Frontal cortex (tissue), 4 donors: ENCODE measurements at places on chromosomes 7 and 10. TPM values are rescaled to one million over a fixed set of nuclear protein-coding genes. Genes with fewer than 3 reads are reported as not detected.

DNA sequence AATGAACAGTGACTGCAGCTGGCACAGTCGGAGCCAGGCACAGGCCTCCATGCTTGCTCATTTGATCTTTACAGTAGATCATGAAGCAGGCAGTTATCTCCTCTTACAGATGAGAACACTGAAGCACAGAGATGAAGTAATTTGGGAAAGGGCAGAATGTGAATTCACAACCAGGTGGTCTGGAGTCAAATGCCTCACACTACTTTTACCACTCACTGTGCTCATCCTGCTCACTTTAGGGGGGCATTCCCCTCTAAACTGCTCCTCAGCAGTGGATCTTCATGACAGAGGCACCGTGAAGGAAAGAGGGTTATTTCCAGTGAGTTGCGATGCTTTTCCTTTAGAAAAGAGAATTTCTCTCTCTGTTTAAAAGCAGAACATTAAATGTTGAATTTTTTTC is 15.1 kb downstream of the SNX10 start:
- no peak for DNase-seq

- no peak for DNase-seq
Observed at GRCh38 chr7:107687656-107688055, 27.0 kb downstream of the SLC26A4 start.

GRCh38 chr10:84353052-84353803 is 24.8 kb downstream of the CCSER2 start:
- DNase-seq = no peak

- no peak for DNase-seq
Observed at GRCh38 chr7:69898189-69898588, 299.9 kb downstream of the AUTS2 start.

DNA sequence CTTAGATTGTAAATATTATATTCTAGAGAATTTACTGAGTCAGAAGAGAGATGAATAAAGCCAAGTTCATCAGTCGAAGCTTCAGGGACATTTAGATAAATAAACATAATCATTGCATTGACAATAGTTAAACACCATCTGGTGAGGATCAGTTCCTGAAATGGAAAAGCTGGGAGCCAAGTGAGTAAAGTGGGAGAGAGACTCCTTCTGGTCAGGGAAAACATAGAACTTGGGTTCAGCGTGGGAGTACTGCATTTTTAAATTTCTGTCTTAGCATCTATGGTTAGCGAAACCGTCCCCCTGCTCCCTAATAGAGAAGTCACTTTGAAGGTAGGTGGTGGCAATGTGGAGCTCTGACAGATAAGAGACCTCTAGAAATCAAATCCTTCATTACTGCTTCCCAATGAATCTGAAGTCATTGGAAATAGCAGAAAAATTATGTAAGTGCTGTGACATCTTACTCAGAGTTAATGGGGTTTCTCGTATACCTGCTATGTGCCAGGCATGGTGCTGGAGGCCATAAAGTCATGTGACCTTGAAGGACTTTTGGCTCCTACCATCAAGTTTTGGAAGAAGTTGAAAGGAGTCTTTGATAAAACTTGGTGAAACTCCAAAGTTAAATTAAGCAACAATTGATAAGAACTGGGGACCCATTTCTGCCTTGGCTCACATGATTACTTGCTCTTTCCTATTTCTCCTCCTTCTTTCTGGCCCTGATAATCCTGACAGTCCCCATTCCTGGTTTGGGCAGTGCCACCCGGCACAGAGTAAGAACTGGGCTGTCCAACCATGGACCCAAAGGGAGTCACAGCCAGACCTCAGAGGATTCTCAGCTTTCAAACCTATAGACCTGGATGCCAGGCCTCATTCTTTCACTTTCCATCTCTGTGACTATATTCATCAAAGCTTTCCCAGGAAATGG is 211.2 kb downstream of the C7orf25 start:
- no peak for DNase-seq

DNA sequence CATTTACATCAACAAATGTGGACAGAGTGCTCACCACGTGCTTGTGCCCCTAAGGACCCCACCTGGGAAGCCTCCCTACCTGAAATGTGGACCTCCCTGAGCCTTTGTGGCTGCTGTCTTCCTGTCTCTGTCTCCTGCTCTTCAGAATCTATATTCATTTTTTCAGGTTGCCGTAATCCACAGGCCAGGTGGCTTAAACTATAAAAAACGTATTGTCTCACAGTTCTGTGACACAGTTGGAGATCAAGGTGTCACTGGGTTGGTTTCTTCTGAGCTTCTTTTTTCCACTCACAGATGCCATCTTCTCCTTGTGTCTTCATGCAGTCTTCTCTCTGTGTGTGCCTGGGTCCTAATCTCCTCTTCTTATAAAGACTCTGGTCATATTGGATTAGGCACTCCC is 5.6 kb upstream of the VSTM4 start:
- DNase-seq = no peak

GRCh38 chr10:130455111-130455695 is 319.0 kb downstream of the GLRX3 start:
- DNase-seq = no peak

GRCh38 chr10:75352650-75353049 is 48.9 kb downstream of the ZNF503 start:
- no peak for DNase-seq

GRCh38 chr7:111560773-111561653 is 1.3 kb downstream of the IMMP2L start:
- DNase-seq = no peak

DNA sequence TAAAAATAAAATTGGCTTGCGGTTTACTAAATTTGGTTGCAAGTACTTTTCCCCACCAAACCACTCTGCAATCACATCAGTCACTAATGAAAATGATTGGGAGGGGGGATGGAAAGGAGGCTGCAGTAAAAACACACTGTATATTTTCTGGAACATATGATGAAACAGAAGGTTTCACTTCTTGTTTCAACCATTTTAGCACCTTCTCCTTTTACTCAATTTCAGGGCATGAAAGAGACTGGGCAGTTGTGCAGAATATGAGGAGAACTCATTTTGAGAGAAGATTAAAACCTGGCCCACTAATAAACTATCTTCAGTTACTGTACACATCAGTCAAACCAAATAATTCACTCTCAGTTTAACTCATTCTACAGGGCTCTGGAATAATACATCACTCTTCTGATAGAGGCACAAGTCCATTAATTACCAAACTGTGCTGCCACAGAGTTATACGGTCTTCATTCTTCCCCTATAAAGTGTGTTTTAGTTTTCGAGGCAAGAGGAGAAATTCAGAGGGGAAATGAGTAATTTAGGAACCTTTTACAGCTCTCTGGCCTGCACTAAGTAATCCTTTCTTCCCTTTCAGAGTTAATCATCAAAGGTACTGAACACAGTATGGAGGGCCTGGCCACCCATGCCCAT is 25.5 kb downstream of the JAZF1 start:
- no peak for DNase-seq

GRCh38 chr10:103609231-103610082 is 116.0 kb downstream of the NEURL1 start:
- DNase-seq = no peak

- DNase-seq = no peak
Observed at GRCh38 chr7:73770002-73770859, at the start of gene CLDN3. Gene CLDN3, minus strand, starts transcription at chr7:73770270. Its CDS starts 221 bp downstream, at chr7:73770049.

GRCh38 chr7:16753932-16754855 is 639 bp downstream of the TSPAN13 start:
- DNase-seq = no peak

GRCh38 chr7:117066668-117067067 is 113.4 kb downstream of the ST7 start:
- DNase-seq = no peak

Gene CLDN3
- not detected for total RNA-seq

Gene PDLIM1
- total RNA-seq = 2.4 TPM

Gene AGR2
- 1.2 TPM for total RNA-seq

Gene FZD1
- total RNA-seq = 6.9 TPM

Gene SLC16A9
- total RNA-seq = 8.2 TPM

Gene HIF1AN
- total RNA-seq = 11.4 TPM

Gene PPRC1
- total RNA-seq = 8.6 TPM
